Fibroblast of skin of back (primary cell): ENCODE measurements at places on chromosomes 7 and 10.
A peak's percentile ranks its signal among the peaks of the same experiment; 100 is the strongest.

DNA sequence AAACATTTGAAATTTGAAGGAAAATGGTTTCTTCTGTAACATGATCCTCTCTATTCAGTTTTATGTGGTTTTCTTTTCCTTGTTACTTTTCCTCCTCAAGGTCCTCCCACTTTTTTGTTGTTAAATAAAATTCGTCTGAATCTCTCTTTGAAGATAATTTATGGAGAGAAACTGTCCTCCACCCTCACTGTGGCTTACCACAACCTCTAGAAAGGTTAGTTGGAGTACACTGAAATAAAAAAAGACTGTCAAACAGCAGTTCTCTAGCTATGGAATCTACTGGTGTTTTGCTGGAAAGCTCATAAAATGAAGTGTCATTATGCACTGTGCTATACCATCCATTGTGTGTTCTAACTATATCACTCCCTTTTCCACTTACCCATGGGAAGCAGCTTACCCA is 189.4 kb downstream of the HDAC9 start:
- DNase-seq = no peak

GRCh38 chr10:61903928-61904344 is 2.4 kb downstream of the ARID5B start:
- DNase-seq = peak; percentile 37

- DNase-seq = no peak
These were observed 221.8 kb downstream of the GLRX3 start for GRCh38 chr10:130357951-130358350.

- no peak for DNase-seq
These were observed 20.5 kb upstream of the GET4 start for GRCh38 chr7:855686-856369.

GRCh38 chr7:4849390-4849789 is 12.4 kb downstream of the PAPOLB start:
- peak; percentile 9 for DNase-seq
